Motor neuron (in vitro differentiated cells): ENCODE measurements at places on chromosomes 3 and 15. TPM values are rescaled to one million over a fixed set of nuclear protein-coding genes. Genes with fewer than 3 reads are reported as not detected.
A peak's percentile ranks its signal among the peaks of the same experiment; 100 is the strongest.

Gene EFCC1
- 0.23 and 0.29 TPM in 2 replicates for total RNA-seq

- no peak for ATAC-seq
These were observed 15.0 kb downstream of the SFMBT1 start for GRCh38 chr3:53030619-53031449.

Gene SAMD7
- not detected in 2 replicates for total RNA-seq

Gene SLC24A5
- total RNA-seq: 0.11 TPM in 1 of 2 replicates, not detected in the other

Gene MAGEL2
- 0.50 TPM in 1 of 2 replicates, not detected in the other for total RNA-seq

DNA sequence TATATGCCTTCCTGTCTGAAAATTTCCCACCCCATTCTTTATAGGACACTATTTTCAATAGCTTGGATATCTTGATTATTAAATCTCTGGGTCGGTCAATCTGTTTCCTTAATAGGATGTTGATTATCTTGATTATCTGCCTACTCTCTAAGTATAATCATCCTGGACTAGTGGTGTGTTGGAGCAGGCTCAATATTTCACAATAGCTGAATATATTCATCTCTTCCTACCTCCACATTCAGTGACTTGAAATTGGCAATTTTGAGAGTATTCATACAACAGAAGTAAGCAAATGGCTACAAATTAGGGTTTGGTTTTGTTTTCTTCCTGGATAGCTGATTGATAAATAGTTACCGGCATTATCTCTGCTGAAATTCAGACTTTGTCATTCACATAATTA is 1162.6 kb downstream of the ROBO1 start:
- ATAC-seq: no peak

Gene MYO5C
- 5.3 and 6.5 TPM in 2 replicates for total RNA-seq

DNA sequence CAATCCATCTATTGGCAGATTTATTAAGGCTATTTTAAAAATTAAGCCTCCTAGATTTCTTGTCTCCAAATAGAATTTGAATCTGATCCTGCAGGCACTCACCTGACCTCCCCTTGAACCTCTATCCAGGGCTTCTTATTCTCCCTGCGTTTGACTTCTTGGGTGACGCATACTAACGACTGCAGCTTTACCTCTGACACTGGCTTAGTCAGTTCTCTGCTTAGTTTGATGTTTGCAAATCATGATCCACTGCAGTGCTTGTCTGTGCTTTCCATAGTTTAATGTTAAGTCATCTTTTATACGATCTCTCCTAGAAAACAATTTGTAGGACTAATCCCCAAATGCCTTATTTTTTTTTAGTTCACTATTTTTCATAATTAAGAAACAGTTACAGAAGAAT is 233.1 kb downstream of the ROBO1 start:
- ATAC-seq: peak; percentile 80

- no peak for ATAC-seq
These were observed 210.7 kb upstream of the UBE2E1 start for GRCh38 chr3:23594894-23595670.

DNA sequence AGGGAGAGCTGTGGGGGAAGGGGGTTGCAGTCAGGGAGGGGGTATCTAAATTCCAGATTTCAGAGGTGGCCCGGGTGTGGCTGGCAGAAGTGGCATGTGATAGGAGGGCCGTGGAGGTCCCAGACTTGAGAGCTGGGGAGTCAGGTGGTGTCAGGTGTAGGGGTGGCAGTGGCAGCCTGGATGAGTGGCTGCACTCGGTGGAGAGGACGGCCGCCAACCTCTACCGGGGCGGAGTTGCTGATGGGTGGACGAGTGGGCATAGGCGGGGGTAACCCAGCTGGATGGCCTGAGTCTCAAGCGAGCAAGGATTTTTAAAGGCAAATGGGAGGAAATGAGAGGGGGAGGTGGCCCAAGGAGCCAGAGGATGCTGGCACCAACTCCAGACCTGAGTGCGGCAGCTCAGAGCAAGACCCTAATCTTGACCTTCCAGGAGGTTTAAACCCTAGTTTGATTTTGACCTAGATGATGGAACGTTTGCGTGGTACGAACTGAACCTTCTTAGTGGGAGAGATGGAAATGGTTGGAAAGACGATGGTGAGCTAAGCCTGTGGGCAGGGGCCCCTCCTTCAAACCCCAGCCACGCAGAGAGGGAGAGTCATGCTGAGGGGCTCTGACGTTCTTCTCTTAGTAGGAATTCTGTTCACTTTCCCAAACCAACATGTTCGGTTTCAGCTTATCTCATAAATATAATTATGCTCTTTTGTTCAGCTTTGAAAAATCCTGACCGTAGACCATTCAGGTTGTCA is 8.0 kb downstream of the TRAK1 start:
- no peak for ATAC-seq

Gene CCDC50
- total RNA-seq: 49.5 and 52.5 TPM in 2 replicates

DNA sequence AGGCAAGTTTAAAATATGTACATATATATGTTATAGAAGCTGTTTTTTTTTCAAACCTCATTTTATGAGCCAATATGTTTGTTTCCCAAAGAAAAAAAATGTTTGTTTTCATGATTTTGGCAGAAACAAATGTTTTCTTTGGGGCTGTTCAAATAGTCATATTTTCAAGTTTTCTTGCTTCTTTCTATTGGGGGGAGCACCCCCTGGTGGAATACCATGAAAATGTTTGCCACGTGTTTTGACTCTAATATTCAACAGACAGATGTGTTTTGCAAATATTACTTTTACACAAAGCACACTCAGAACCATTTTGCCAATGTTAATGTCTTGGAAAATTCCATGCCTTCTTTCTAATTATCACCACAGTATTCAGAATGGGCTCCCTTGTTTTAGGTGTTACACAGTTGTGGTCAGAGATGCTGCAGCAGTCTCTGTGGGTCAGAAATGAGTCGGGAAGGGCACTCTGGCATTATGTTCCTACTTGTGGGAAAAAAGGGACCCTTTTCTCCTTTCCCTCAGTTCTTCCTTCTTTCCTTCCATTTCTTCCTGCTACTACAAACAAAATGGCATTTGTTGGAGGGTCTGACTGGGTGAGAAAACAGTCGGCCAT is 817.0 kb downstream of the TUSC7 start:
- peak; percentile 29 for ATAC-seq

DNA sequence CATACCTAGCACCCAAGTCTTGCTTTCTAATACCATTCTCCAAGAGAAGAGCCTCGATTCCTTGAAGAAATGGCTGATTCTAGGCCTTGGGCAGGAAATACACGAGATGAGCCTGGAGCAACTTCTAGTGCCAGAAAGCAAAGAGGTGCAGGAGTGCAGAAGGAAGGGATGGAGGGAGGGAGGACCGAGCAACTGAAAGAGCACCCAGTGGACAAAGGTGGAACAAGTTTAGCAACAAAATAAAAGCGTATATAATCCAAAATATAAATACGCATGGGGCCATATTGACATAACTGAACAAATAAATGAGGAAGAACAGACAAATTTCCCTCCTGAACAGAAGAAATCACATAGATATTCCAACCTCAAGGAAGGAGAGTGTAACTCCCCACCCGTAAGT is 34.4 kb downstream of the CHSY1 start:
- ATAC-seq: peak; percentile 27

Gene CHRD
- 6.9 and 7.8 TPM in 2 replicates for total RNA-seq

Gene PDCD6IP
- 54.1 and 56.8 TPM in 2 replicates for total RNA-seq

GRCh38 chr3:25273582-25274171 is 154.4 kb upstream of the RARB start:
- no peak for ATAC-seq

DNA sequence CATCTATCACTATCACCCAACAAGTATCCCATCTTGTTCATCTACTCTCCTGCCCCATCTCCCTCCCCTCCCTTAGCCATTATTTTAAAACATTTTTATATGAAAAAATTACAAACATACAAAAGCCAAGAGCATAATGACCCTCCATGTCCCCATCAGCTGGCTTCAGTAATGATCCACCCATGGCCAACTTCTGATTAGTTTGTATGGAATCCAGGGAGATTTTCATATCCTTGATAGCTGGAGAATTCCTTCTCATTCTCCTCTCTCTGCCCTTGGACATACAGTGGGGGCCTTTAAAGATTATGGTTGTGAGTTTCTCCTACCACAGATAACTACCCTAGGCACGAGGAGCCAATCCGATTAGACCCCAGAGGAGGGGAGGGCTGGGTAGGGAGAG is 40.2 kb downstream of the IRAK2 start:
- ATAC-seq: no peak

GRCh38 chr3:74636981-74637380 is 22.5 kb upstream of the CNTN3 start:
- no peak for ATAC-seq

Gene PRR20G
- total RNA-seq: 0.84 TPM in 1 of 2 replicates, not detected in the other

Gene SST
- total RNA-seq: 10.6 and 17.4 TPM in 2 replicates

GRCh38 chr15:23565395-23566070 is at the start of gene MKRN3:
Gene MKRN3, plus strand, starts transcription at chr15:23565674. Its CDS starts 109 bp downstream, at chr15:23565783.
- ATAC-seq: no peak

Gene CPLX3
- total RNA-seq: 0.66 TPM in 1 of 2 replicates, not detected in the other

- peak; percentile 70 for ATAC-seq
These were observed 289.4 kb upstream of the TLE3 start for GRCh38 chr15:70387081-70387480.

- no peak for ATAC-seq
These were observed 36.0 kb upstream of the C3orf70 start for GRCh38 chr3:185188816-185189215.

DNA sequence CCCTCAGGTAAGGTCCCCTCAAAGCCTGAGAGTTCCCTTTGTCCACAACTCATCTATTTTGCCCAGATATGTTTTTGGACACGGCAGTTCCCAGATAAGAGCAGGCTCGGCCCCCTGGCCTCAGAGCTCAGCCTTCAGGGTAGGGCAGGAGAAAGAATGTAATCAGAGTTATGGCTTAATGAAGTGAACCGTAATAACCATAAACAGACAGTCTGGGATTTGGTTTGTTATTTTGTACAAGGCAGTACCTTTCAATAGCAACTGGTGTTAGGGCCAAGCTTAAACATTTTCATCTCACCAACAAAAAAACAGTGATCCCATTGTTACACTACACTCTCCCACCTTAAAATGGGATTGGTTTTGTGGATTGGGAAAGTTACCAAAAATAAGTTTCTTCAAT is 12.2 kb upstream of the ALDH1A3 start:
- ATAC-seq: no peak

DNA sequence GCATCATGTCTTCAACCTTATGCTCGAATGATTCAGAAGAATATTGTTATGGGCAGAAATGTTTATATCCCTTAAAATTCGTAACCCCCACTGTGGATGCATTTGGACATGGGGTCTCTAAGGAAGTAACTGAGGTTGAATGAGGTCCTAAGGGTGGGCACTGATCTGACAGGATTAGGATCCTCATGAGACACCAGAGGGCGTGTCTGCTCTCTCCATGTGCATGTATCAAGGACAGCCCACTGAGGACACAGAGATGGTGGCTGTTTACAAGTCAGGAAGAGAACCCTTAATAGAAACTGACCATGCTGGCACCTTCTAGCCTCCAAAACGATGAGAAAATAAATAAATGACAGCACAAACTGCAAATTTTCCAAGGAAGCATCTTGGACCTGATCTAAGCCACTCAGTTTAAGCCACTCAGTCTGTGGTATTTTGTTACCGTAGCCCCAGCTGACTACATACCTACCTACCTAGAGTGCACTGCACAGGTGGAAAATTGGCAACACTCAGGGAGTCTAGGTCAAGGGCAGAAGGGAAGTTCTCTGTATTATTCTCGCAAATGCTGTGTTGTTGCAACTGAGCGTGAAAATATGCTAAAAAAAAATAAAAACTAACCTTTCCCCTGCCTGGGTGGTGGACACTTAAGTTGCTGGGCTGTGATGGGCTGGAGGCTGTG is 126.6 kb downstream of the TJP1 start:
- no peak for ATAC-seq

GRCh38 chr3:43178891-43179366 is 73.0 kb upstream of the POMGNT2 start:
- ATAC-seq: no peak

Gene SEC62
- total RNA-seq: 103 and 124 TPM in 2 replicates

DNA sequence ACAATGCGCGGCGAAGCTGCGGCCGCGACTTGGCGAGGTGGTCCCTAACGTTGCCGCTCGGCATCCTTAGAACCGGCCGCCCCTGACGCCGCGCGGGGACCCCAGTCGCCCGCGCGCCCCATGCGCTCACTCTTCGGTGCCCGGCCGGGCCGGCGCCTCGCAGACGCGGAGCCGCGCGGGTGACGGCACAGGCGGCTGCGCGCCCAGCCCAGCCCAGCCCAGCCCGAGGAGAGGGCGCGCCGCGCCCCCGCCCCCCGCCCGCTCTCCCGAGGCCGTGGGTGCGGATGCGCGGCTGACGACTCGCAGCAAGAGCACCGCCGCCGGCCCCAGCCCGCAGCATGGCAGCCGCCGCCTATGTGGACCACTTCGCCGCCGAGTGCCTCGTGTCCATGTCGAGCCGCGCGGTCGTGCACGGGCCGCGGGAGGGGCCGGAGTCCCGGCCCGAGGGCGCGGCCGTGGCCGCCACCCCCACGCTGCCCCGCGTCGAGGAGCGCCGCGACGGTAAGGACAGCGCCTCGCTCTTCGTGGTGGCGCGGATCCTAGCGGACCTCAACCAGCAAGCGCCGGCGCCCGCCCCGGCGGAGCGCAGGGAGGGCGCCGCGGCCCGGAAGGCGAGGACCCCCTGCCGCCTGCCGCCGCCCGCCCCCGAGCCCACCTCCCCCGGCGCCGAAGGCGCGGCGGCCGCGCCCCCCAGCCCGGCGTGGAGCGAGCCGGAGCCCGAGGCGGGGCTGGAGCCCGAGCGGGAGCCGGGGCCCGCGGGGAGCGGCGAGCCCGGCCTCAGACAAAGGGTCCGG is 437 bp downstream of the KLF13 start:
- peak; percentile 45 for ATAC-seq

- no peak for ATAC-seq
These were observed 13.5 kb upstream of the APOD start for GRCh38 chr3:195597229-195597628.

Gene PP2D1
- total RNA-seq: 1.2 and 2.7 TPM in 2 replicates

Gene P2RY13
- total RNA-seq: 1.4 and 2.1 TPM in 2 replicates

Gene WDR5B
- 6.3 and 6.6 TPM in 2 replicates for total RNA-seq

DNA sequence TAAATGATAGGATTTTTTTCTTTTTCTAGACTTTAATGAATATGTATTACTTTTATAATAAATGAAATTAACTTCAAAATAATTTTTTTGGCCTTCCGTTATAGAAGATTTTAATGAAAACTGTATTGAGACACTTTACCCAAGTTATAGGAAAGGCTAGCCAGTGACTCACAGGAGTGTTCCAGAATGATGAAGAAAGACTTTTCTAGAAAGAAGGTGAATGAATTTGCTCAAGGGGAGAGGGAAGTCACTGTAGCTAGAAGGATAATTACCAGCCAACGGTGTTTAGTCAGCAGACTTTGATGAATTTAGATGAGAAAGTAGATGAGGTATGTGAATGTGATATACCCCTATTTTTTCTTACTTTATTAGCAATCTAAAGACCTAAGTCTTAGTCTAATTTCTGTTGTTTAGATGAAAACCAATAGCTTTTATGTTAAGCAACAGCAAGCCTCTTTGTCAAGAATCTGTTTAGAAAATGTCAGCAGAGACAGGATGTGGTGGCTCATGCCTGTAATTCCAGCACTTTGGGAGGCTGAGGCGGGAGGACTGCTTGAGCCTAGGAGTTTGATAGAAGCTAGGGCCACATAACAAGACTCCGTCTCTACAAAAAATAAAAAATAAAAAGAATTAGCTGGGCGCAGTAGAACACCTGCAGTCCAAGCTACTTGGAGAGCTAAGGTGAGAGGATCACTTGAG is 3.2 kb downstream of the ALAS1 start:
- no peak for ATAC-seq

Gene SAXO2
- 2.9 and 6.3 TPM in 2 replicates for total RNA-seq
